ENCODE measurements at places on chromosomes 16 and 17.

GRCh38 chr17:83103943-83104311, 24.5 kb downstream of the METRNL start:
- no peak for DNase-seq

GRCh38 chr17:44787271-44787940, 28.6 kb downstream of the ADAM11 start:
- DNase-seq = no peak

GRCh38 chr16:17334096-17334495, 136.7 kb downstream of the XYLT1 start:
- DNase-seq = no peak

- no peak for DNase-seq
These were observed 130.3 kb downstream of the RAB11FIP4 start for GRCh38 chr17:31521632-31522283.

- DNase-seq = no peak
These were observed 6.0 kb upstream of the DCXR start for GRCh38 chr17:82043507-82043906.

DNA sequence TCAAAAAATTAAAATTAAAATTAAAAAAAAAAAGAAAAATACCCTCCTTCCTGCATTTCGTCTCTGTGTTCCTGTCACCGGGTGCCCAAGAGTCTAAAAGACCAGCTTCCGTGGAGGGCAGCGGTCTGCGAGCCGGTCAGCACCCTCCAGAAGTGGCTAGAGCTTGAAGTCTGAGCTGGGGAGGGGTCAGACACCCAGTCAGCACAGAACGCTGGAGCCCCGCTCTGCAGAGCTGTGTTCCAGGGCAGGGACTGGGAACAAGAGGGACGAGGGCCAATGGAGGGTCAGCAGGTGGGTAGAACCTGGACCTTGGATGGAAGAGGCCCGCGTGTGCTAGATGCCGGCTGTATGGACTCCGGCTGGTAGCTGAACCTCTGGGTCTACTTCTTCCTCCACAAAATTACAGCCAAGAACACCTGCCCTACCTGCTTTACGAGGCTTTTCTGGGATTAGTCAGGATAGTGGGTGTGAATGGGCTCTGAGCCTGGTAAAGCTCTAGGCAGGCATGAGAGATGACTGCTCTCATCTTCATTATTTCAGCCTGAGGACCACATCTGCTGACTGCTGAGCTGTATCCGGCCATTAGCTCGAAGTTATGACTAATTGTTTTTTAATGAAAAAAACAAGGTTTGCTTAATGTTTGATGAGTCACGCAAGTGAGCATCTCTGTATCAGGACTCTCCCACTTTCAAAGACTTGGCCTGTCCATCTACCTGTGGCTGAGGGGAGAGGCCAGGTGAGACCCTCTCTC, 5.9 kb downstream of the TRPV1 start:
- no peak for DNase-seq

DNA sequence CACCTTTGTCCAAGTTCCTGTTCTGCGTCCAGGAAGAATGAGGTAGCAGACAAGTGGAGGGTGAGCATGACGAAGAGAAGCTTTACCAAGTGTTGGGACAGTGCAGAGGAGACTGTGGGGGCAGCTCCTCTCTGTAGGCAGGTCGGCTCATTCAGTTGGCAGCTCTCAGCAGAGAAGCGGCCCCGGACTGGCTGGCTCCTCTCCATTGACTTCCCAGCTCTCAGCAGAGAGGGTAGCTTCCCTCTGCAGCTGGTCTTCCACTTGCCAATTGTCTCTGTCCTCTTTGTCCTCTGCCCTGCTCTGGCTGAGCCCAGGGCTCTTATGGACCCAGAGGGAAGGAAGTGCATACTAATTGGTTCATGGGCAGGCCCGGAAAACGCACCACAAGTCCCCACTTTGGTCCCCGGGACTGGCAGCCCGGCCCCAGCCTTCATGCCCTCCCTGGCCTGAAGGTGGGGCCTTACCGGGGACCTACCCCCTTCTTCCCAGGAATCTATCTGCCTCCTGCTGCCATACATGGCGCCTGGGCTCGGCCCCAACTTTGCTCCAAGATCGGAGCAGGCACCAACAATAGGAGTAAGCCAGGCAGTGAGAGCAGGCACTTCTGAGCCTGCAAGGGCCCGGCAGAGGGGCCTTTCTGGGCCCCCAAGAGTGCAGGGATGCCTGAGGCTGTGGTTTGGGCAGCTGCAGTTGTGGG, 10.1 kb downstream of the KCTD5 start:
- DNase-seq = no peak

DNA sequence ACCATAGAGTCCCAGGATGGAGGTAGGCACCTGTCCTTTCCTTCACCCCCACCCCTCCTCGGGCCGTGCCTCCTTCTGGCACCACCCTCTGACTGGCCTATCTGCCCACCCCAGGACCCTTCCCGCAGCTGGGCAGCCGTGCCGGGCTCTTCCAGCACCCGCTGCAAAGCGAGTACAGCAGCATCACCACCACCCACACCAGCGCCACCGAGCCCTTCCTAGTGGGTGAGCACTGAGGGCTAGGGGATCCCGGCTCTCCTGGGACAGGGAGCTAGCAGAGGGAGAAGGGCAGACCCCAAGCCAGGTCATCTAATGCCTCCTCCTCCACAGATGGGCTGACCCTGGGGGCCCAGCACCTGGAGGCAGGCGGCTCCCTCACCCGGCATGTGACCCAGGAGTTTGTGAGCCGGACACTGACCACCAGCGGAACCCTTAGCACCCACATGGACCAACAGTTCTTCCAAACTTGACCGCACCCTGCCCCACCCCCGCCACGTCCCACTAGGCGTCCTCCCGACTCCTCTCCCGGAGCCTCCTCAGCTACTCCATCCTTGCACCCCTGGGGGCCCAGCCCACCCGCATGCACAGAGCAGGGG, 7.8 kb downstream of the GALK1 start:
- DNase-seq = no peak

- no peak for DNase-seq
These were observed 119.5 kb downstream of the SOX9 start for GRCh38 chr17:72240333-72240732.
